ENCODE measurements at places on chromosomes 3 and 15.

GRCh38 chr3:123392871-123393620 is 55.8 kb downstream of the ADCY5 start:
- no peak for ATAC-seq

DNA sequence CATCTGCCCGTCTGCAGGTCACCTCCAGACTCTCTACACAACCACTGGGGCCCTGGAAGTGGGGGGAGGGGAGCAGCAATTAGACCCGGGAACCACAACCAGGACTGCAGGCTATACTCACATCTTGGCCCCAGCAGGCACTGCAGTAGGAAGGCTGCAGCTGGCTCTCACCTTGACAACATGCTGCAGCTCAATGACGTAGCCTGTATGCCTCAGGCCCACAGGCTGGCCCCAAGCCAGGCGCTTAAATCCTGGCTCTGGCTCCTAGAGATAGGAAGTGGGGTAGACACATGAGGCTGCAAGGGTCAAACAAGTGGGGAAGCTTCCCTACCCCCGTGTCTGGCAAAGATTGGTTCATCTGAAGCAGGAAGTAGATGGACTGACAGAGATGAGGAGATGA is 4.6 kb upstream of the QRICH1 start:
- ATAC-seq: no peak

DNA sequence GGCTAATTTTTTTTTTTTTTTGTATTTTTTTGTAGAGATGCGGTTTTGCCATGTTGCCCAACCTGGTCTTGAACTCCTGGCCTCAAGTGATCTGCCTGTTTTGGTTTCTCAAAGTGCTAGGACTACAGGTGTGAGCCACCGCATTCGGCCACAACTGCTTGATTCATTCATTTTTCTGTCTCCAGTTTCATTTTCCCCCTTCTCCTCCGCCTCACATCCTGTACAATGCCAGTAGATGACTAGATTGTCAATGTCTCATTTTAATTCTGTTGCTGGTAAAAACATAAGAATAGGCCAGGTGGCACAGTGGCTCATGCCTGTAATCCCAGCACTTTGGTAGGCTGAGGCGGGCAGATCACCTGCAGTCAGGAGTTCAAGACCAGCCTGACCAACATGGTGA is 12.0 kb upstream of the ZNF592 start:
- peak; percentile 73 for ATAC-seq

- ATAC-seq: no peak
Measured at GRCh38 chr3:86951322-86951721, 39.6 kb downstream of the VGLL3 start.

GRCh38 chr3:54008099-54008498 is 114.3 kb upstream of the CACNA2D3 start:
- no peak for ATAC-seq

GRCh38 chr3:194019398-194020165 is 116.4 kb upstream of the HES1 start:
- no peak for ATAC-seq

GRCh38 chr3:128316481-128316891 is 150.2 kb downstream of the DNAJB8 start:
- peak; percentile 81 for ATAC-seq

DNA sequence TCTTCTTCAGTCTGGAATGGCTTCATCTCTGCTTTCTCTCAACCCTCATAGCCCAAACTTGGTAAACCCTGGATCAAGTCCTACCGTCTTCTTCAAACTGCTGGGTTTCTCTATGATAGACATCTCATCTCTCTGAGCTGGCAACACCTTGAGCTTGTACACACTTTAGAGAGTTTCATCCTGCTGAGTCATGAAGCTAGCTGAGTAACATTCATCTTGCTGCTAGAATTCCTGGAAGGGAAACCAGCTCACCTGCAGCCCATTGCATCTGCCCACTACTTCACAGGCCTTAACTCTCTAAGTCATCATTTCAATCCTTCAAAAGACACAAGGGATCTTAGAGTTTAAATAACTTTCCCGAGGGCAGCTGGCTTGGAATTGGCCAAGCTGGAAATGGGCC is 175.5 kb upstream of the RORA start:
- peak; percentile 30 for ATAC-seq

DNA sequence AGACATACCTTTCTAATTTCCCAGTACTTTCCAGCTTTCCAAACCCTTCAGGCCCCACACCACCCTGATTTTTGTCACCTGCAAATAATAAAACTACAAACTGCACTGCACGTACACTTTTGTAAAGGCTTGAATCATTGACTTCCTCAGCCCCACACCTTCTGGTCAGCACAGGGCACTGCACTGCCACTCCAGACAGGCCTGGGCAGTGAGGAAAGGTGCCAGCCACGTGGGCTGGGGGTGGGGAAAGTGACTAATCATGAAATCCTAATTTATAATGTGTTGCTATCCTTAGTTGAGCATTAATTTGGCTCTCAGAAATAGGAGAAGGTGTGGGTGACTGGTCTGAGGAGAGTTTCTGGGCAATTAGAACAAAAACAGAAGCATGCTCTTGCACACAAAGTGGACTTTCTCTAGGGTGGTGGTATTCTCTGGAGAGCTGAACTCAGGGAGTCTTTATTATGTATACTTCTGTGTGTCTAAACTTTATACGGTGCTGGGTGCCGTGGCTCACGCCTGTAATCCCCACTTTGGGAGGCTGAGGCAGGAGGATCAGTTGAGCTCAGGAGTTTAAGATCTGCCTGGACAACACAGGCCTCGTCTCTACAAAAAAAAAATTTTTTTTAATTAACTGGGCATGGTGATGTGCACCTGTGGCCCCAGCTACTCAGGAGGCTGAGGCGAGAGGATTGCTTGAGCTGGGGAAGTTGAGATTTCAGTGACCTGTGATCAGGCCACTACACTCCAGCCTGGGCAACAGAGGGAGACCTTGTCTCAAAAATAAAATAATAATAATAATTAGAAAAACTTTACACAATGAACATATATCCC is 58.2 kb upstream of the FLNB start:
- no peak for ATAC-seq

DNA sequence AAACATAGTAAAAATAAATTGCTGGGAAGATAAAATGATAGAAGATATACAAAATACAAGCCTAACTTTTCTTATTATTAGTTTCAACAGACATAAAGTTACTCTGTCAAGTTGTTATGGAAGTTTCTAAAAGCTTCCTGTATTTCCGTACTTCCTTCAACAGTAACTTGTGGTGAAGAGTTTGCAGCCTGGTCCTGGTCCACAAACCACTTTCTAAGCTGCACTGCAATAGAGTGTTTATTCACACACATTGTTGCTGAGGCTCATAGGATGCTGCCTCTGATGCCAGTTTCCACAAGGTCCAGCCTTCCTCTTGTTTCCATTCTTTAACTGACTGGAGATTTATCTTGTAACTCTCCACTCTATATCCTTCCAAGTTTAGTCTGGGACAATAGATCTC is 39.4 kb upstream of the KY start:
- ATAC-seq: no peak

GRCh38 chr3:21054064-21054463 is 696.9 kb downstream of the ZNF385D start:
- ATAC-seq: no peak

GRCh38 chr15:80386151-80386550 is 18.0 kb upstream of the ARNT2 start:
- ATAC-seq: no peak

- ATAC-seq: no peak
Measured at GRCh38 chr3:141784531-141784930, 21.3 kb downstream of the GRK7 start.

GRCh38 chr3:63613561-63613960 is 38.9 kb upstream of the SNTN start:
- ATAC-seq: no peak

DNA sequence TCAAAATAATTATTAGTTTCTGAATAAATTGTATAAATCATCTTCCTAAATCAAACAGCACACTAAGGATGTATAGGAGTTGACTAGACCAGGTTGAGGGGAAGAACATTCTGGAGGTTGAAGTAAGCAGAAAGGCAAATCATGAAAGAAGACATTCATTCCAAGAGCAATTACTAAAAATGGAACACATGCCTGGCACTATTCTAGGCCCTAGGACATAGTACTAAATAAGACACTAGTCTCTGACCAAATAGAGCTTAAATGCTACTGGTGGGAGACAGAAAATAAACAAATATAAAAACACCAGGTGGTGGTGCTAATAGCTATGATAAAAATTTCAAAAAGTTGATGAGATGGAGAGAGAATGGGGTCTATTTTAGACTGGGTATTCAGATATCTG is 190.1 kb downstream of the TBC1D5 start:
- no peak for ATAC-seq

DNA sequence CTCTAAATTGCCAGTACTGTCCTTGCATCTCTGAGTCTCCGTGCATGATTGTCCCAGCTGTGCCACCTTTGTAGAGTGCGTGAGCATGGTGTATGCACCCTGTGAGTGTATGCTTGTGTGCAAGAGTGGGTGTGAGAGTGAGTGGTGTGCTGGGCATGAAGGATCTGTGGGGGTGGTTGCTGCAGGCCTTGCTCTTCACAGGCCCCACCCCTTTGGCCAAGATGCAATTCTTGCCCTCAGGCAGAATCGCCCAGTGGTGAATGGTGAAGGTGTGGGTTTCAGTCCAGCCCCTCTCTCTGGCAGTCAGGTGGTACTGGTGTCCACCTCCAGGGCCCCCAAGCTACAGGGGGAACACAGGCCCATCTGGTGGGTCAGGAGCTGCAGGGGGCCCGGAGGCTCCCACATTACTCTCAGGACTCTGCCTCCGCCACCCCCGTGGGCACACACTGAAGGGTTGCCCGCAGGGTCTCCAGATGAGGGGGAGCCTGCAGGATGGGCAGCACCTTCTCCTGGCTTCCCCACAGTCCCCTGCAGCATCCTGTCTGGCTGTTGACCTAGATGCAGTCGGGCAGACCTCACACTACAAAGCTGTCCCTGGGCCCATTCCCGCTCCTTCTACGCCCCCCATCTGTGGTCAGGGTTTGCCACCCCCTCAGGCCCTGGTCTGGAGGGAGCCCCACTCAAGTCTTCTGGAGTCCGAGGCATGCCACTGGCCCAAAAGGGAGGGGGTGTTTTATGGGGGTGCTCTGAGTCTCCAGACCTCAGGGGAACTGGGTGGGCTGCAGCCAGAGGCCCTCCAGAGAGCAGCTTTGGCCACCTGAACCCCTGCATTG is 8.3 kb upstream of the ROPN1B start:
- ATAC-seq: no peak

- no peak for ATAC-seq
Measured at GRCh38 chr3:169404520-169404890, 259.0 kb downstream of the MECOM start.

- ATAC-seq: peak; percentile 28
Measured at GRCh38 chr3:100335434-100335833, 877 bp downstream of the NIT2 start.

DNA sequence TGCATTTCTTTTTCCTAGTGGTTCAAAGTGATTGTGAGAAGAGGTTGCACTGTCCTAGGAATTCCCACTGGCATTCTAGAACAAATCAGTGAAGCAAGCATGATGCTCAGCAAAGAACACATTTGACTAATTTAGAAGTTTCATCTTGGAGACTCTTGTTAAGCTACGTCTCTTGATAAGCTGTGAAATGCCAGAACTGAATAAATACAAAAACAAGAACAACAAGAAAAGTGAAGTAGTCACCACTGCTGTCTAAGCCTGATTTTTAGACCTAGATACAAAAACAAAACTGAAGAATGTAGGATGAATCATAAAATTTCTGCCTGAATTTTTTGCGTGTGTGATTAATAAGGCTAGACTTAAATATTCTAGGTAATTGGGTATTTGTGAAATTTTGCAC is 1162.4 kb downstream of the TUSC7 start:
- ATAC-seq: no peak

DNA sequence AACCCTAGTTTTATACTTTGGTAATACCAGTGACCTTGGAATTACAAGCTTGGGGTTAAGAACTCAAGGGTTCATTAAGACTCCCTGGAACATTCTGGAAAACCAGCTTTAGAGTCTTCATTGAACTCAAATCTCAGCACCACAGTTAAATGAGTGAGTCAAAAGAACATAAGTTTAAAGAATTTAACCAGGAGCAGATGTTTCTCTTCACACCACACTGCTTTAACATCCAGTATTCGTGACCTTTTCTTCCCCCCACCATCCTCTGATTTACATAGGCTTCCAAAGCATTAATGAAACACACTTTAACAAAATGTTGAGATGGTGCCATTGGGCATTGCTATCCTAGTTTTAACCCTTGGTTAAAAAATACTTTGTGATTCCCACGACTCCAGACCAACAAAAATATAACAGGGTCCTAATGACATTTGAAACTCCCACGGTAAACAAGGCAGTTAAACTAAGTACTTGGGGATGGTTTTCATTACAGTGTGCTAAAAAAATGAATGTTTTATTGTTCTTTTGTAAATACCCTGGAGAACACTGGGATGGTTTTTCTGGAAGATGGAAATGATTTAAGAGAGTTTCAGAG is 123.9 kb downstream of the OXNAD1 start:
- ATAC-seq: no peak

DNA sequence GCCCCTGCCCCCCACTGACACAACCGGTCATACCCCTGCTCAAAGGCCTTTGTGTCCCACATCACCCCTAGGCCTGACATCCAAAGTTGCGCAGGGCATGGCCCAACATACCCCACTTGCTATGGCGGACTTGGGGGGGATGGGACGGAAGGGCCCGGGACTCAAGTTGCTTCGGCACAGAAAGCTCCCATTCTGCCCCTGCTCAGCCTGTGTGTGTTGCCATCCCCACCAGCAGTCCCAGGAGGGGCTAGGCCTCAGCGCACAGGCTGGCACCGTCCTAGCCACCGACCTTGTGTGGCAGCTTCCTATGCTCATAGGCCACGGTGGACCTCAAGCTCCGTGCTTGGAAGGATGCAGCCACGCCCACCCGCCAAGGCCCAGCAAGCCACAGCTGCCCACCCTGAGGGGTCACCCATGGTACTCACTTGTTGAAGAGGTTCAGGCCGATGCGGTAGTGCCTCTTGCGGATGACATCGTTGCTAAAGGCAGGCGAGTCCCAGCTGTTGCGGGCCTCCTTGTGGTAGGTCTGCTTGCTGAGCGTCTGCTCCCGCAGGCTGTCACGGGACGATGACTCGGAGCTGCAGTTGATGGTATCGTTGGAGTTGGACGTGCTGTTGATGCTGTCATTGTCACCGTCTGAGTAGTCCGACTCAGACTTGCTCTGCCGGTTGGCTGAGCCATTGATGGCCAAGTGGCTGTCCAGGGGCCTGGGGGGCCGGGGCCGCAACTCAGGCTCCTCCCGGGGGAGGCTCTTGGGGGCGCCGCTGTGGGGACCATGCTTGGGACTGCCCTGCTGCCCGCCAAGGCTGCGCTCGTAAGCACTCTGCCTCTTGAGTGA is 93.9 kb upstream of the RPL32 start:
- ATAC-seq: no peak

GRCh38 chr3:49535971-49536874 is 18.1 kb upstream of the BSN start:
- ATAC-seq: no peak

DNA sequence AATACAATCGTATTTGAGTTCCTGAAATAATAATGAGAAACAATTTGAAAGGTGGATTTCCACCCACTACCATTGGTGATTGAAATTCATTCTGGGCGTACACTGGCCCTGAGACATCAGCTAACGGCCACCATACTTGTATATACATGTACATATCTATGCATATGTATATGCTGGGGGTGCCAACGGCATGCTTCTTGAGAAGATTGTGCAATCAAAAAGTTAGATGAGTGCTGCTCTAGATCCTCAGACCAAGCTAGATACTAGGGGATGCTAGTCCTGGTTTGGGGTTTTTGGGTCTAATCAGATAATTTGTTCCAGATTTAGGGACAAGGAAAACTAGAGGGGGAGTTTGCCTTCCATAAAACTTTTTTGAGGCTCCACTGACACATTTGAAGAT is 2.9 kb downstream of the TMEM40 start:
- no peak for ATAC-seq
